ENCODE measurements at places on chromosomes 1 and 21. TPM values are rescaled to one million over a fixed set of nuclear protein-coding genes. Genes with fewer than 3 reads are reported as not detected.

DNA sequence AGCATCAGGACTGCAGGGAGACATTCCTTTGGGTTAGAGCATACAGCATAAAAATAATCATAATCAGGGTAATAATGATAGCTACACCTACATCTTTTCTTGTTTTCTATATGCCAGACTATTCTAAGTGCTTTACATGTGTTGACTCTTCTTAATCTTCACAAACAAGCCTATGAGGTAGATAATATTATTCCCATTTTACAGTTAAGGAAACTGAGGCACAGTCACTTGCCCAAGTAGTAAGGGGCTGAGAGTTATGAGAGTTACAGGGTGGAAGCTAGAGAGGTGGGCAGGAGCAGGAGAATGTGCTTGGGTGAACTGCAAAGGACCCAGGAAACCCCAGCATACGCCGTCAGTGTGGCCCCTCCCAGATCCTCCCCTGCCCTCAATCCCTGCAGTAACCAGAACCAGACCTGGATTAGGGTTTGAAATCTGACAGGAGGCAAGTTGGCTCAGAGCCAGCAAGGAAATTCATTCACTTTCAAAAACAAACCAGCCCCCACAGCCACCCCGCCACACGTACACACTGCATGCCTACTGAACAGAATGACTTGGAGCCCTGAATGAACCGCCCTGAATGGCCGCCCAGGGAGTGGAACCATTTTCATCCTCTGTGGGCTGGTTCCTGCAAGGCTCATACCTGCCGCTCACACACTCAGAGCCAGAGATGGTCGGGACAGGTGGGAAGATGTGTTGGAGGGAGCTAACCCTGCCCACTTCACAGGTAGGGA lies 126.1 kb downstream of the TRABD2B start:
- no peak for DNase-seq
- H3K4me1 ChIP-seq = no peaks in the 10 kb centered on the region
- peaks cover 14% of the 10 kb centered on the region for H3K27me3 ChIP-seq
- no peaks in the 10 kb centered on the region for H3K36me3 ChIP-seq

DNA sequence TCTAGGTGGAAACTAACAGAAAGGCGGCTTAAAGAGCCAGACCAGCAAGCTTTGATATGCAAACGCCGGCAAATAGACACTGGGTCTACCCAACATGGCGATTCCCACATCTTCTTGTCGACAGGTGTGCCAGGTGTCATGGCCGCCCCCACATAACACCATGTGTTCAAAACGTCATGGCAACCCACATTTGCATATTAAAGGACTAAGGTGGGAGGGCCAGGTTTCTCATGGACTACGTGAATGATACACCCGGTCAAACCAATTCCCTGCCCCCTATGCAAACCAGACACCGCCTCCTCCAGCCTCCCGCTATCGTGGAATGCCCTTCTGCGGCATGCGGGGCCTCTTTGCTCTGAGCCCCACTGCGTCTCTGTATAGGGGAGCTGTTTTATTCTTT lies 41.3 kb downstream of the ICOSLG start:
- H3K27me3 ChIP-seq = no peaks in the 10 kb centered on the region
- no peak overlapping the region for H3K4me3 ChIP-seq
- DNase-seq = no peak
- H3K36me3 ChIP-seq = no peaks in the 10 kb centered on the region

DNA sequence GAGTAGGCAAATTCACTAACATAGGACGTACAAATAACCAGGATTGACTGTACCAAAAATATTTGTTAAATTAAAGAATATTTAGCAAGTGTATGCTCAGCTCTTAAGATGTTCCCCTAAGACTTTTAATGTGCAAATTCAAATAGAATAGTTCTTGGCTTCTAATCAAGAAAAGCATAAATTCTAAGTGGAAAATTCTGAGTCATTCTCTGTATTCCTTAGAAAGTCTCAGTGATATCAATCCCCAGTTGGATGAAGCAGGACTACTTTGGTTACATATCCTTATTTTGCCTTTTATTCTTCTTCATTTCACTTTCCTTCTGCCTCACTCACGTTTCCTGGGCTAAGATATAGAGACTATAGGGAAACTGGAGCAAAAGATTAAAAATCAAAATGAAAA lies 130.2 kb downstream of the IFI44 start:
- H3K27me3 ChIP-seq = peaks cover 8% of the 10 kb centered on the region
- no peak overlapping the region for H3K27ac ChIP-seq
- no peaks in the 10 kb centered on the region for H3K36me3 ChIP-seq
- no peak overlapping the region for H3K4me3 ChIP-seq
- no peaks in the 10 kb centered on the region for H3K4me1 ChIP-seq

DNA sequence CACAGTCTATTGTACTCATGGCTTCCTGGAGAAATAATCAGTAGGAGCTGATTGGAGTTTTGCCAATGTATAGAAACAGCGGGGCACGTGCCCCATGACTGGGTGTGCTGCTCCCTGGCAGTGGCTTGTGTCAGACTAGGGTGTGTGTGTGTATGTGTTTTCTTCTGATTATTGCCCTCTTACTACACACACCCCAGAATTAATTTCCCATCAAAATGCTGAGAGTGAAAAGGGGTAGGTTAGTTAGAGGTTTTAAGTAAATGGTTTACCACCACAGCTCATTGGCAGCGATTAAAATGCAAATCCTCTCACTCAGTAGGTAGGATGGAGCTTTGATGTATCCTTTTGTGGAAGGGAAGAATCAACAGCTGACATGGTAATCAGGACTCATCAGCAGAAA lies 29.9 kb downstream of the HHAT start:
- no peaks in the 10 kb centered on the region for H3K36me3 ChIP-seq
- no peak overlapping the region for H3K4me3 ChIP-seq
- no peak for DNase-seq
- H3K27ac ChIP-seq = no peak overlapping the region
- H3K4me1 ChIP-seq = no peaks in the 10 kb centered on the region
- no peaks in the 10 kb centered on the region for H3K27me3 ChIP-seq

DNA sequence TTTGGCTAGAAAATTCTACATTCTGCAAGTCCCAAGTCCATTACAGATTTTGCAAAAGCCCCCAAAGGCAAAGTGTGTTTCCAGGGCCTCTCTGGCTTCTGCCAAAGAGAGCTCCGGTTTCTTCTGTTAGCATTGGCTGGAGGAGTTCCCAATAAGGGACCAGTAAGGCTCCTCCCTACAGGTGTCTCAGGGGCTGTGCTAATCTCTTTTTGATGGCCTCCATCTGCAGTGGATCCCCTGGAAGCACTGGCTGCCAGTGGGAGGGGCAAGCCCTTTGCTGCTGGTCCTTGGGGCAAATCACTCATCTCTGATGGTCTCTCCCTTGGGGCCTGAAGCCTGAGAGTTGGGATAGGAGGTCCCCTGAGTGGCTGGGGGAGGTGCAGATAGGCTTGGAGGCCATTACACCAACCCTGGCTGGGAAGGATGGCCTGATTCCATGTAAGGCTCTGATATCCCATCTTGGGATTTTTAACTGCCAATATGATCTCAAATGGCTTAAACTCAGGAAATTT lies 89.1 kb upstream of the USP24 start:
- H3K4me1 ChIP-seq = no peaks in the 10 kb centered on the region
- H3K36me3 ChIP-seq = no peaks in the 10 kb centered on the region
- H3K27me3 ChIP-seq = peaks cover 20% of the 10 kb centered on the region

DNA sequence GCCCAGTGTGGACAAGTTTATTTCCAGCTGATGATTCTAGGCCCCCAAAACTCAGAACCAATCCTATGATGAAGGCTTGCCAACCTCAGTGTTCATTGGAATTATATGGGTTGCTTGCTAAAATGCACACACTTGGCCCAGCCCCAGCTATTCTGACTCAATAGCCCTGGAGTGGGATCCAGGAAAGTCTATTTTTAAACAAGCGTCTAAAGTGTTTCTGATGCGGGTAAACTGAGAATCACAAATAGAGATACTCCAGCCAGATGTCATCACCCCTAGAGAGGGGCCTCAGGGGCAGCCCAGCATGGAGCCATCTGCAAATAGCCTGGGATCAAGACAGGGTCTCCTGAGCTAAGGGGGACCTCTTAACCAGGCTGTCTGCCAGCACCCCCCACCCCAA lies 46.0 kb downstream of the PKP1 start:
- no peaks in the 10 kb centered on the region for H3K4me1 ChIP-seq
- no peak overlapping the region for H3K27ac ChIP-seq
- H3K4me3 ChIP-seq = no peak overlapping the region
- H3K36me3 ChIP-seq = no peaks in the 10 kb centered on the region

GRCh38 chr1:27496604-27497155 lies 6.7 kb upstream of the WASF2 start:
- no peaks in the 10 kb centered on the region for H3K36me3 ChIP-seq
- no peaks in the 10 kb centered on the region for H3K27me3 ChIP-seq
- peaks cover 5% of the 10 kb centered on the region for H3K4me1 ChIP-seq

- DNase-seq = no peak
- H3K4me1 ChIP-seq = peaks cover 6% of the 10 kb centered on the region
- H3K36me3 ChIP-seq = peaks cover 3% of the 10 kb centered on the region
- H3K4me3 ChIP-seq = no peak overlapping the region
These were observed 7.6 kb downstream of the APOBEC4 start for GRCh38 chr1:183645531-183645930.

GRCh38 chr1:186790101-186790500 lies 38.6 kb upstream of the PLA2G4A start:
- DNase-seq = no peak
- H3K4me1 ChIP-seq = no peaks in the 10 kb centered on the region
- H3K4me3 ChIP-seq = no peak overlapping the region
- H3K27ac ChIP-seq = no peak overlapping the region
- no peaks in the 10 kb centered on the region for H3K36me3 ChIP-seq
- peaks cover 11% of the 10 kb centered on the region for H3K27me3 ChIP-seq

GRCh38 chr1:212438831-212439237 lies 6.1 kb downstream of the NENF start:
- H3K36me3 ChIP-seq = no peaks in the 10 kb centered on the region
- no peak for DNase-seq
- H3K27ac ChIP-seq = no peak overlapping the region
- H3K4me3 ChIP-seq = no peak overlapping the region

DNA sequence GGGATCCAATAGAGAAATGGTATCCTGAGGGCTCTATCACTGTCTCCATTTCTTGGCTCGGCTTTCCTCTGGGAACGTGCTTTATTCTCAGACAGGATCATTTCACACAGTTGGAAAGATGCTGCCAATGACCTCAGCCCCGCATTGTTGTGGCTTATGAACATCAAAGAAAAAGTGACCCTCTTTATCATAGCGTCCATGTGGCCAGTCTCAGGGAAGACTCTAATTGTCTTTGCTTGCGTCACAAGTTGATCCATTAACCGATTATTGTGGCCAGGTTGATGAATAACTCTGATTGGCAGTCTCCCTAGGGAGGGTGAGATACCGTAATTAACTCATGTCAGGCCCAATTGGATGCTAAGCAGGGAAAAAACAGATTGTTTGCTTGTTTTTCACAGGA lies 10.4 kb upstream of the TMEM9 start:
- no peaks in the 10 kb centered on the region for H3K36me3 ChIP-seq
- no peak for DNase-seq
- H3K27ac ChIP-seq = no peak overlapping the region
- peaks cover 3% of the 10 kb centered on the region for H3K27me3 ChIP-seq
- H3K4me1 ChIP-seq = no peaks in the 10 kb centered on the region

GRCh38 chr1:12383786-12384185 lies 154.0 kb downstream of the VPS13D start:
- no peak for DNase-seq
- peaks cover 90% of the 10 kb centered on the region for H3K36me3 ChIP-seq
- H3K4me1 ChIP-seq = peaks cover 45% of the 10 kb centered on the region
- H3K27me3 ChIP-seq = no peaks in the 10 kb centered on the region
- no peak overlapping the region for H3K4me3 ChIP-seq

DNA sequence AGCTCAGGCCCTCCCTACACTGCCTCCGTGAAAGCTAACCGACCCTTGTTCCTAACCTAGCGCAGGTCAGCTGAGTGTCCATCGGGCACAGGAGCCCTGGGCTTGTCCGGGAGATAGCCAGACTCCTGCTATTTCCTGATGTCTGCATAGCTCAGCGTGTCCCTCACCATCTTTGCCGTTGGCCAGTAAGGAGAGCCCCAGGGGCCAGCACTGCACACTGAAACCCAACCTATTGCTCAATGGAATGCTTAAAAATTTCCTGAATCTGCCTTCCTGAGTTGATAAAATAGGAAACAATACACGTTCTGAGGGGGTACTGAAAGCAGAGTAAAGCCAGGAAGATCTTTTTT lies 2.2 kb downstream of the RUNX1 start:
- peak overlapping the region; percentile 94 for H3K27ac ChIP-seq
- H3K4me3 ChIP-seq = peak overlapping the region; percentile 95
- peaks cover 4% of the 10 kb centered on the region for H3K27me3 ChIP-seq
- H3K4me1 ChIP-seq = peaks cover 95% of the 10 kb centered on the region
- H3K36me3 ChIP-seq = no peaks in the 10 kb centered on the region

GRCh38 chr1:212257157-212257556 lies 28.1 kb upstream of the PPP2R5A start:
- H3K4me3 ChIP-seq = no peak overlapping the region
- H3K36me3 ChIP-seq = no peaks in the 10 kb centered on the region
- H3K4me1 ChIP-seq = peaks cover 56% of the 10 kb centered on the region

DNA sequence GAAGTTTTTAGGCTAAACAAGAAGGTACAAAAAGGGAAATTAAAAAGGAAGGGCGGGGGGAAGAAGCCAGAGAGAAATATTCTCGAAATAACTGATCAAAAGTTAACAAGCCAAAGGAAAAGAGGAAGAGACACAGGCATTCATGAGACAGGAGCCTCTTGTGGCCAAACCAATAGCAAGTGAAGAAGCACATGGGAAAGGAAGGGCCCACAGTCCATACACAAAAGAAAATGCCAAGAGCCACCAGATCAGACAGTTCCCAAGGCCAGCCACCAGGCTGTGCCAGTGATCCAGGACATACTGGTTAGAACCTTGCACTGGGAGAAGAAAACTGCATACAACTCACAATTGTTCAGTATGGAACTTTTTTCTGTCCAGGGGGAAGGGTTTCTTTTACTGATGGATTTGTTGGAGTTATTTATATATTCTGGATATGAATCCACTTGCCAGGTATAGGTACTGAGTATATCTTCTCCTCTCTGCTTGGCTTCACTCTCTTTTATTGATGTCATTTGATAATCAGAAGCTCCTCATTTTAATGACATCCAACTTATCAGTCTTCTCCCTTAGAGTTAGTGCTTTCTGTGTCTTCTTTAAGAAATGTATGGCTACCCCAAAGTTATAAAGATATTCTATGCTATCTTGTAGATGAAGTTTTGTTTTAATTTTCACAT lies 76.8 kb downstream of the CD46 start:
- peaks cover 99% of the 10 kb centered on the region for H3K4me1 ChIP-seq
- peaks cover 2% of the 10 kb centered on the region for H3K27me3 ChIP-seq
- H3K27ac ChIP-seq = peak overlapping the region; percentile 66
- H3K4me3 ChIP-seq = peak overlapping the region; percentile 11

GRCh38 chr1:41356752-41357151 lies 4.5 kb upstream of the FOXO6 start:
- peaks cover 17% of the 10 kb centered on the region for H3K27me3 ChIP-seq
- H3K4me3 ChIP-seq = no peak overlapping the region
- H3K27ac ChIP-seq = no peak overlapping the region
- H3K4me1 ChIP-seq = peaks cover 4% of the 10 kb centered on the region
- no peaks in the 10 kb centered on the region for H3K36me3 ChIP-seq

GRCh38 chr1:216900116-216900620 lies 176.9 kb upstream of the ESRRG start:
- H3K27ac ChIP-seq = no peak overlapping the region
- no peak overlapping the region for H3K4me3 ChIP-seq
- no peak for DNase-seq
- no peaks in the 10 kb centered on the region for H3K4me1 ChIP-seq

The PPM1J gene
- not detected for total RNA-seq

The PDPN gene
- total RNA-seq = not detected

The AIM2 gene
- 0.93 TPM for total RNA-seq

The NGF gene
- total RNA-seq = not detected

The SLC44A3 gene
- not detected for total RNA-seq

The NLRP3 gene
- 3.2 TPM for total RNA-seq

The RNU1-3 gene
- total RNA-seq = 3,916 TPM

The ICOSLG gene
- total RNA-seq = 5.8 TPM

The LCE3D gene
- total RNA-seq = not detected

The BGLAP gene
- total RNA-seq = 7.8 TPM

The PPIAL4G gene
- total RNA-seq = 2.6 TPM

The REN gene
- not detected for total RNA-seq

All from naive thymus-derived CD8-positive, alpha-beta T cell (primary cell).